AG08395 (cell line): ENCODE measurements at places on chromosomes 13 and 19.

GRCh38 chr19:32767951-32768679 lies 48.5 kb downstream of the TDRD12 start:
- DNase-seq = no peak

DNA sequence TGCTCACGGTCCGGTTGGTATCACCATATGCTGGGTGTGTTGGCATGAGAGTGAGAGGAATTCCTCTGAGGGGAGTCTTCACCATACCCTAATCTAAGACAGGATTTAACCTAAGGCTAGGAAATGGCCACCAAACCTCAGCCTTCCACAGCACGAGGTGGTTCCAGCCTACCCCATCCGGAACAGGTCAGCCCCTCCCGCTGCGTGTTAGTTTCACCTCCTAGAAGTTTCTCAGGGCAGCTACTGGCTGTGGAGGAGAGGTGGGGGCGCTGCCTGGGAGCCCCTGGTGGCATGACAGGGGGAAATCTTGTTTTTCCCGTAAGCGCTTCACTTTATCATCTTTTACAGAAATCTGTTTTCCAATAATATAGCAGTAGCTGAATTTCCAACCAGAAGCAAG lies 55.1 kb downstream of the RGCC start:
- no peak for DNase-seq

DNA sequence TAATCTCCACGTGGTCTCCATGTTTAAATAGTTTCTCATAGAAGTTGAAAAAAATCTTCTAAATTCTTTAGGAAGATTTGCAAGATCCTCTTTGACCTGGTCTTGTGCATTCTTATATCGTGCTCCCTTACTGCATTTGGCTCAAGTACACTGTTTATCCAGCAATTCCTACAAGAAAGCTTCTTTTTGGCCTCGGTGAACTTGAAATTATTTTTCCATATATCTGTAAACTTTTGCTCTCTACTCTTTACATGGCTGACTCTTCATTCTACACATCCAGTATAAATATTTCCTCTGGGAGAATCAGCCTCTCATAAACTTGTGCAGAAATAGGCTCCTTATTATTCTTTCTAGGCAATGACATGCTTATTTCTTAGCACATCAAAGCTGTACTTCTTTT lies 1457.9 kb upstream of the PRR20A start:
- DNase-seq = no peak

DNA sequence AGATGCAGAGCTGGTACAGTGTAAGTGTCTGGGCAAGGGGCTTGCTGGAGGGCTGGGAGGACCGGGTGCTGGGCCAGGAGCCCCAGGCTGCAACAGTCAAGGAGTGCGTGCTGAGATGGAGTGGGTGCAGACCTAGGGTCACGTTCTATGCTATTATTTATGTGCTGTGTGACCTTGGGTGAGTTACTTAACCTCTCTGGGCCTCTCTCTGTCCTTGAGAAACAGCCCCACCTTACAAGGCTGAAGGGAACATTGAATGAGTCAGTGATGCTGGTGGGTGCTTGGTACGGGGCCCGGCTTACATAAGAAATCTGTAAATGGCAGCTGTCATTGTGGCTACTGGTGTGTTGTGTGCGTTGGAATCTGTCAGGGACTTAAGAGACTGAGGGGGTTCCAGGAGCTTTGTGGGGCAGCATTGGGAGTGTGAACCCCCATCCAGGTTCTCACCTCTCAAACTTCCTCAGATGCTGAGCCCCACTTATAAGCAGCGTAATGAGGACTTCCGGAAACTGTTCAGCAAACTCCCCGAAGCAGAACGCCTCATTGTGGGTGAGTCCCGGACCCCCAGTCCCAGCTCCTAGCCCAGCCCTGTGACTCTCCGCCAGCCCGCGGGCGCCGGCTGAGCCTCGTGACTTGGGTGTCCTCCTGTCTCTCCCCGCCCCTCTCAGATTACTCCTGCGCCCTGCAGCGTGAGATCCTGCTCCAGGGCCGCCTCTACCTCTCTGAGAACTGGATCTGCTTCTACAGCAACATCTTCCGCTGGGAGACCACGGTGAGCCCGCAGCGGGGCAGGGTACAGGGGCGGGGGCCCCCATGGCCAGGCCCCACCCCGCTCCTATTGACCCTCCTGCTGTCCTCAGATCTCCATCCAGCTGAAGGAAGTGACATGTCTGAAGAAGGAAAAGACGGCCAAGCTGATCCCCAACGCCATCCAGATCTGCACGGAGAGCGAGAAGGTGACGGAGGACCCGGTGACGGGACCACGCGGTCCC lies 9.6 kb downstream of the GRAMD1A start:
- no peak for DNase-seq

DNA sequence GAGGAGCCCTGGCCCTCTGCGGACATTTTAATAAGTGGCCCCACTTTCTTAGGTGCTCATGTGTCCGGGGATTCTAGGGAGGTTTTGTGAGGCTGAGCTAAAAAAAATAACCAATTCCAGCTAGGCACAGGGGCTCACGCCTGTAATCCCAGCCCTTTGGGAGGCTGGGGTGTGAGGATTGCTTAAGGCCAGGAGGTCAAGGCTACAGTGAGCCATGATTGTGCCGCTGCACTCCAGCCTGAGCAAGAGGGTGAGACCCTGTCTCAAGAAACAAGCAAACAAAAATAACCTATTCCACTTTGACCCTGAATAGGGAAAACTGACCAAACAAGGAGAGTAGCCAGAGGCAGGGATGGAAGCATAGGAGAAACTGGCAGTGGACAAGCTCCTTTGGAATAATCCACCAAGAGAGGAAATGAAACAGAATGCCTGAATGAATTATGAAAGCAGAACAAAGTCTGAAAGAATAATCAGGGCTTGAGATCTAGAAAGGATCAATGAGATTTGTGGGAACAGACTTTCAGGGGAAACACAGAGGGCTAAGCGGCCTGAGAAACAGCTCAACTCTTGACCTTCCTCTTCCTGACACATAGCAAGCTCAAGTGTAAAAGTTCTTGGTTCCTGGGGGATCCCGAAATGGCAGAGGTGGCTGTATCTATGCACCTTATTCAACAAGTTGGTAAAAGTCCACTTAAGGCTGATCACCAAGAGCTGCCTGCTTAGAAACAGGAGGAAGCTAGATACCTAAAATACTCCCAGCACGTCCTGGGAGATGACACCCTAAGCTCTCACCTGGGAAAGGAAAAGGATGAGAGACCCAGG lies 30.1 kb upstream of the FFAR2 start:
- DNase-seq = no peak

DNA sequence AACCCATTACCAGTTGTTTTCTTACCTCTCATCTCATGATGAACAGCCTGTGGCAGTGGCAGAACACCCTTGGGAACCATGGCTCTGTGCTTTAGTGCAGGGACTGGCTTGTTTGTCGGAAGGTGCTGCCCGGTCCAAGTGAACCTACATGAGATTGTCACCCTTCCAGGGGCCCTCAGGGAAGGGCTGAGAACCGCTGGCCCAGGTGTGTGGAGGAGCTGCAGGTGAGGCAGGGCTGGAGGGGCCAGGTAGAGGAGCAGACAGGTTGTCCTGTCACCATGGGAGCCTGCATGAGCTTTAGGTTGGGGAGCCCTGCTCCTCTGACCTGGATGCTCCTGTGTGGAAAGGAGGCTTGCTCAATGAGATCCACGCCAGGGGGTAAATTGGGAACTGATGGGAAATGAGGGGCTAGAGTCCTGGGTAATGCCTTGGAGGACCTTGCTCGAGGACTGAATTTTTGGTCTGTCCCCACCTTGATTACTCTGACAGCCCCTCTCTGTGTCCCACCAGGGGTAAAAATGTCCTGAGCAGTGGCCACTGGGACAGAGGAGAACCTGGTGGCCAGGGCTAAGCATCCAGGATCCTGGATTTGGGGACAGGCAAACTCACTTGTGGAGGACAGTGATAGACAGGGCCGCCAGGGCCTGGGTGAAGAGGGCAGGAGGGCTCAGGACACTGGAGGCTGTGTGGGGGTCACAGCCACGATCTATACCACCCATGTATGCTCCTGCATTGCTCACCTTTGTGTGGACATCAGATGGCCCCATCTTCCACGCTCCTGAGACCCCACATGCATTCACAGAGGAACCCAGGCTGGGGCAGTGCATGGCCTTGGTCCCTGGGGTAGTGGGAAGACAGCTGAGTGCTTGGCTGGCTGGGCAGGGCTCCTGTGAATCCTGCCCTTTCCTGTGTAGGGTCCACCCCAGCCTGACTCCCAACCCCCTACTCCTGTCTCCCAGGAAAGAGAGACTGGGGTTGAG lies 24.1 kb upstream of the CEACAM1 start:
- DNase-seq = no peak

DNA sequence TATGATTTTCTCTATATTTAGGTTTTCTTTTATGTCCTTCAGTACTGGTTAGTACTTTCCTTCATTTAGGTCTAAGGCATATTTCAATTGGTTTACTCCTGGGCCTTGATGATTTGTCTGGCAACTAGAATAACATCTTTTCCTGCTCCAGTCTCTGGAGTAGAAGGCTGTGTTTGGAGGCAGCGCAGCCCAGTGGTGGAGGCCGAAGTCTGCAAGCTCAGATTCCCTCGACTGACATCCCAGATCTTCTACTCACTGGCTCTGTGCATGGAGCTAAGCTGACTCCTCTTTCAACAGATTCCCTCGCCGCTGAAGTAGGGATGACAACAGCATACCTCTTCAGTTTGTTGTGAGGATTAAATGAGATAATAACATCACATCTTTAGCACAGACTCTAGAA lies 141.0 kb downstream of the RAP2A start:
- peak; percentile 5 for DNase-seq

DNA sequence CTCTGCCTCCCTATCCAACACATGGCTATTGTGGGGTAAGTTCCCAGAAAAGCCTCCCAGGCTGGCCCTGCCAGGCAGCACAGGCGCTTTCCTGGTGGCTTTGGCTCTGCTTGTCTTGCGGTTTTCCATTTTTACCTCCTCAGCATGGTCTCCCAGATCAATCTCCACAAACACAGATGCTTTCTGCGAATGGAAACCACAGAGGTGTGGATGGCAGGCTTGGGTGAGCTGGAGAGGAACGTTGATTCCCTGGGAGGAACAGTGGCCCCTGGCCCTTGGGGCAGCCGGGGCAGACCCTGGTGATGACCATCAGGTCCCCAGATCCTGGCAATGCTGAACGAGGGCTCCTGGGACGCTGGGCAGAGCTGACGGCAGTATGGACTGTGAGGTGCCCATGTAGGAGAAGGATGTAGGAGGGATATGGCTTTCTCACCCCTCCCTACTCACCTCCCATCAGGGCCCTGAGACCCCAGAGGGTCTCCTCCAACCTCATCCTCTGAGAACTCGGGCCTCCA lies 6.6 kb downstream of the C13orf46 start:
- DNase-seq = no peak

- DNase-seq = peak; percentile 57
Observed at GRCh38 chr13:29532116-29532515, 63.4 kb downstream of the SLC7A1 start.

GRCh38 chr19:7214324-7215089 lies 79.7 kb downstream of the INSR start:
- no peak for DNase-seq

DNA sequence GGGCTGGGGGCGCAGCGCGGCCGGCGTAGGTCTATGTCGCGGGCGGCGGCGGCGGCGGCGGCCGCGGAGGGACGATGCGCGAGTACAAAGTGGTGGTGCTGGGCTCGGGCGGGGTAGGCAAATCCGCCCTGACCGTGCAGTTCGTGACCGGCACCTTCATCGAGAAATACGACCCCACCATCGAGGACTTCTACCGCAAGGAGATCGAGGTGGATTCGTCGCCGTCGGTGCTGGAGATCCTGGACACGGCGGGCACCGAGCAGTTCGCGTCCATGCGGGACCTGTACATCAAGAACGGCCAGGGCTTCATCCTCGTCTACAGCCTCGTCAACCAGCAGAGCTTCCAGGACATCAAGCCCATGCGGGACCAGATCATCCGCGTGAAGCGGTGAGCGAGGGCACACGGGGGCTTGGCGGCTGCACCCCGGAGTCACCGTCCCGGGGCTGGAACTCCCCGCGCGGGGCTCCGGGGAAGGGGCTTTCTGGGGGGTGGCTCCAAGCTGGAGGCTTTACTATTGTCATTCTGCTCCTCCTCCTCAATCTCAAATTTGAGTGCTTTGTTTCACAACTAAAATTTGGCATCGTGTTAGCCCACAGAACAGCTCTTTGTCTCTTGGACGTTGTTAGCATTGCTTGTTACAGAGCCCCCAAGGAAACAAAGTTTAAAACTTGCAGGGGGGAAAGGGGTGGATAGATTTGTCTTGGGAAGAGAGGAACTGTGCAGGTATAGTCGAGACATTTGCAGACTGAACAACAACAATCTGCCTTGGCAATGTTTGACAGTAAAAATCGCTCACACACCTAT lies 630 bp downstream of the RAP2A start:
- DNase-seq = no peak

DNA sequence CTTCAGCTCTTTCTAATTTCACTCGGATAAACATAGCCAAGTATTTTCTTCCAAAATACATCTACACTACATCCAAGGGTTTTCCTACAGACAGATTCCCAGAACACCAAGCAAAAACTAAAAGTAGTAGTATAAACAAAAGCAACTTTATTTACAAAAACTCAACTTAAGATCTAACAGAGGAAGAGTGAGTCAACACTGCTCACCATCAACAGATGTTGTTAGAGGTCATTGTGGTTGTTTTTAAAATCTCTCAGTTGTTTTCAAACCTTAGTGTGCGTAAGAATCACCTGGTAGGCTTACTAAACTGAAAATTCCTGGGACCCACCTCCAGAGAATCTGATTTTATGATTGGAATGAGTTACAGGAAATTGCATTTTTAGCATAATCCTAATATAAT lies 631.7 kb upstream of the SGCG start:
- DNase-seq = no peak

DNA sequence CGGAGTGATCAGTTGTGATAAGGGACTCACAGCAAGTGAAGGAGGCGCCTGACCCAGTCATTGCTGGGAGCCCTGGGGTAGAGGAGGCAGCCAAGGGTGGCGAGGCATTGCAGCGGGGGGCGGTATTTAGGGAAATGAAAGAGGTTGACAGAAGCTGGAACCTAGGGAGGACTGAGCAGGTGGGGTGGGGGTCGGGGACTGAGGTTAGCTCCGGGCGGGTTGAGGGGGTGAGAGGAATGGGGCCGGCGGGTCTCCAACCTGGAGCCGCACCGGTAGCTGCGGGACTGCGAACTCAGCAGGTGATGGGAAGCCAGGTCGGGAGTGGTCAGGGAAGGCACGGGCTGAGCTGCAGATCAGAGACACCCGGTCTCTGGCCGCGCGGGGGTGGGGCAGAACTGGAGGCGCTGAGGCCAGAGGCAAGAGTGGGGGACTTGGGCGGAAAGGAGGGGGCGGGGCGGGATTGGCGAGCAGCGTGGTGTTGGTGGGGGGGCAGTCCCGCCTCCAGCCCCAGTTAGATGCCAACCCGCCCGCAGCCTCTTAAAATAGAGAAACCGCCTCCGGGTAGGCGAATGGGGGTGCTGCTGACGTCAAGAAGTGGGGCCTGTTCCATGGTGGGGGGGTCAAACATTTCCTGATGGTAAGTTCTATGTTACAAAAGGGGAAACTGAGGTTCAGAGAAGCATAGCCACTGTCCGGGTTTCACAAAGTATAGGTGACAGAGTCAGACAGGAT lies 1.5 kb downstream of the MAST3 start:
- no peak for DNase-seq

GRCh38 chr19:57578487-57579205 lies at the start of gene ZNF416:
Gene ZNF416, minus strand, starts transcription at chr19:57578911. Its CDS starts 207 bp downstream, at chr19:57578704.
- peak; percentile 99 for DNase-seq
